ENCODE measurements at places on chromosomes 2 and 18.

DNA sequence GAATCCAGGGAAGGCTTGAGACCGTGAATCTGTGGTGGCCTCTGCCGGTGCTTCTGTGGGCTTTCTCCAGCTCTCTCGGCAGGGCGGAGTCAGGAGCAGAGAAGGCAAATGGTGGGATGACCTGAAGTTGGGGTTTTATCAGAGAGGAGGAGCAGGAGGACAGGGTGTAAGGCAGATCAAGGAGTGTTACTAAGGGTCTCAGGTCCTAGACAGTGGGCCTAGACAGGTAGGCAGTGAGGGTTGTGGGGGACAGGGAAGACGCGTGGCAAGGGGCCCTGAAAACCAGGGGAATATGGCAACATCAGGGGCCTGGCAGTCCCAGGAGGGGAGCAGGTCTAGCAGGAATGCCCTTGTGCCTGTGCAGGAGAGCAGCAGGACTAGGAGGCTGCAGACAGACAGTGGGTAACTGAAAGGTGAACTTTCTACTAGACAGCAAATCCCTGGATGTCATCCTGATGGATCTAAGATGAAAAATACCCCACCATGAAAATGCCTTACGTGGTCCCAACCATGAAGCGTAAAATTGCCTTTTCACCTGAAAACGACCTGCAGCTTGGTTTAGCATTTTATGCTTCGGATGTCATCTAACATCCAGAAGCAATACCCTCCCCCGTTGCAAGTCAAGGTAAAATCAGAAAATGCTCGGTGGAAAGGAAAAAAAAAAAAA is 42.1 kb downstream of the SRSF7 start:
- DNase-seq = no peak

DNA sequence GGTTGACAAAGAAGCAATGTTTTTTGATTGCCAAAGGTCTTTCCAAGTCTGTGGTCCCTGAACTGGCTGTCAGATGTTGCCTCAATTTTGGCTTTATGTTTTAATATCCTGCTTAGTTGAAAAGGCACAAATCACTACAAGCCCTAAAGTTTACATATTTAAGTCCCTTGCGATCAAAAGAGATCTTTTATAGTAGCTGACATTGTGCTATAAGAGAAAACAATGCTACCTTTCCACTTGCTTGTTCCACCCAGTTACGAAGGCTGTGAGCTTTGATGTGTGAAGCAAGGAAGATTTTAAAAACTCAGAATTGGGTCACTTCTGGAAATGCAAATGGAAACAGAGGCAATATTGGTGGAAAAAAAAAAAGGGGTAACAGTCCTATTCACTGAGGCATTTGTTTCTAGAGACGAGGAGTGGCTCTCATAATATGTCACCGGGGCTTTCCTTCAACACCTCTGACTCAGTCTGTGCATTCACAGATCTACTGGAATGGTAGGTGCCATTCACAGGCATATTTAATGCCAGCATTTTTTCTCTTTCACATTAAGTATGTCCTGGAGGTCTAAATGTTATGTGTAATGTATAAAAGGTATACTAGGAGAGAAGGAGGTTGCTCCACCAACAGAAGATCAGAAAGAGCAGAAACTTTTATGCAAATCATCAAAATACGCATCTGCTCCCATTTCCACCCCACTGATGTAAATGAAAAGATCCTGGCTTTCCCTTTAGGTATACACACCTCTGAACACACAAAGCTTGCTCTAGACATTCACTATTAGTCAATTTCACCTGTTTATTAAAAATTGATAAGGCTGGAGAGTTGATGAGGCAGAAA is 91.8 kb downstream of the TGIF1 start:
- DNase-seq = no peak

DNA sequence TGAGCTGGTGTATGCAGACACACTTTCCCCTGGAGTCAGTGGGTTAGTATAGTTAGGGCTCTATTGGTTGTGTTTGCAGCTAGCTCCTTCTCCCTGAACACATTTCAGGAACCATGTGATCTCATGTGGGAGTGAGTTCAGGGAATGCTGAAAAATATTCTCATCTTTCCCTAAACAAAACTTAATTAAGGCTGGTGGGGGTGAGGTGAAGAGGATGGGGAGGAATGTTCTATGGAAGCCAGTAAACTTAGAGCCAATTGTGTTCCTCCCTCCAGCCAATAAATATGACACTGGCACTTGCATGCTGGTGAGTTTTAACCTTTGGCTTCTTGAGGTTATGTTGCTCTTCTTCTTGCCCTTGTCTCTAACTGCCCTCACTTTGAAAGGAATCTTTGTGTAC is 952 bp downstream of the MGAT5 start:
- DNase-seq = no peak

DNA sequence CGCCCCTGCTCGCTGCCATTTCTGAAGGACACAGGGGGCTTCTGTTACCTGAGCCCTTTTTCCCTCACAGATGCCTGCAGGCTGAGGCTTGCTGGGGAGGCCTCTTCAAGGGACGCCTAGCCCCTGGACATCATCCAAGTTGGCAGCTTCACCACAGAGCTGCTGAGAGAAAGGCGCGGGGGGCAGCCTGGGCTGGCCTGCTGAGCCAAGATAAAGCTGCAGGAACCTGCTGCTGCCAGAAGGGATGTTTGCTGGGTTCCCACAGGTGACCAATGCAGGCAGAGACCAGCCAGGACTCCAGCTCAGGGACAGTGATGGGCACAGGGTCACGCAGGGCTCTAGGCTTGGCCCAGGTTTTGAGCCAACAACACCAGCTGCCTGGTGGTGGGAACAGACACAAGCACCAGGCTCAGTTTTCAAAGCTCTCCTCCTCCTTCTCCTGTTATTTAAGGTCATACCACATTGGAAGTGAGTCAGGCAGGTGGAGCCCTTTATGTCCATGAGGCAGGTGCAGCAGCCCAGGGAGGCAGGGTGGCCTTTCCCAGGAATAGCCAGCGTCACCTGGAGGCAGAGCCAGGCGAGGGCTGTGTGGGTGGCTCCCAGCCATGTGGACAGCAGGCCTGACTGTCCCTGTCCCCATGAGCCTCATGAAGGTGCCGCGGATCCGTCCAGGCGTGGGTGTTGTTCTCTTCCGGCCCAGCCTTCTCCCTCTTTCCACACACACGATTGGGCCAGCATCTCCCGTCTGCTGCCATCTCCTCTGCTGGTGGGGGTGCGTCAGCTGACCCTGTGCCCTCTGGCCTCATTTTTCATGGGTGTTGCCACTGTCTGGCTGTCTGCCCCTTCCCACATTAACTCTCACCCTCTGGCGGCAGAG is 515.5 kb upstream of the MYT1L start:
- peak; percentile 41 for DNase-seq

DNA sequence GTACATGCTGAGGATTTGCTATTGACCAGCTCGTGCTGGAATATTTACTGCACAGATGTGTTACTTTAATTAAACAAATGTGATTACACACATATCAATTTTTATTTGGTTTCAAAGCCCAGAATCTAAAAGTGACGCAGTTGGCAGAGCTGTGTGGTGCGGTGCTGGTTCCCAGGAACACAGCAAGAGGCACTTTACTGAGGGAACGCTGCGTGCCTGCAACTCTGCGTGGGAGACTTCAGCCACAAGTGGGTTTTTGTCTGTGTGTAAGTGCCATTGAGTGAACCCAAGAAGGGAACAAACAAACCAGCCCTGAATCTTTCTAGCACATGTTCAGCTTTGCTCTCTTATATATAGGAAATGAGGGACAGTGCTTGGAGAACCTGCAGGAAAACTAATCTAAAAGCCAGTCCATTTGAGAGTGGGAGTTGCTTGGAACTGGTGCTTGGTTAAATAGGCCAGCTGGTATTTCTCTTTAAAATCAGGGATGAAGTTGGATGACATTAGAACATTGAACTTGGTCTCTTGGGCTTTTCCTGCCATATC is 196.6 kb upstream of the CELF4 start:
- peak; percentile 34 for DNase-seq

- DNase-seq = no peak
These were observed 202.4 kb downstream of the FHOD3 start for GRCh38 chr18:36499938-36500337.

DNA sequence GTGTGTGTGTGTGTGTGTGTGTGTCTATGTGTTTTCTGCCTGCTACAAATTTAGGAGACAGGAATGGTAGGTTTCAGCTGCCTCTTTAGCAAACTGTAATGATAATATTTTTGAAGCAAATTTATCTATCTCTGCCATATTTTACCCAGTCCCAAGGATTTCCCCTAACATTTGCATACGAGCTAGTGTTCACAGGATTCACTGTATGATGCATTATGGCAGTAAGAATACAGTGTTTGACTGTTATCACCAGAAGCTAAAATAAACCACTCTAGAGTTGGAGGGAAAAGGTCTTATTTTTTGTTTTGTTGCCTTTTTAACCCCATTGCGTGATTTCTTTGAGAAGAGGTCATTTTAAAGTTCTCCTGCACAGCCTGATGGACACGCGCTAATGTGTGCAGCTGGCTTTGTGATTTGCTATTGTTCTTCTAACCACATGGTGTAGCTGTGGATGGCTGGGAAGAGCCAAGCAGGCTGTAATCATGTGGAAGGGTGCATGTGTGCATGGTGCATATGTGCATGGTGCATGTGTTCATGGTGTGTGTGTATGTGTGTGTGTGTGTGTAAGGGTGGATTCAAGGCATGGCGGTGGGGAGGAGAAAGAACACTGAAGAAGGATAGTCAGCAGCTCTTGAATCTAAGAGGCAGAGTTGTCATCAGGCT is 62.4 kb downstream of the PLB1 start:
- DNase-seq = no peak

DNA sequence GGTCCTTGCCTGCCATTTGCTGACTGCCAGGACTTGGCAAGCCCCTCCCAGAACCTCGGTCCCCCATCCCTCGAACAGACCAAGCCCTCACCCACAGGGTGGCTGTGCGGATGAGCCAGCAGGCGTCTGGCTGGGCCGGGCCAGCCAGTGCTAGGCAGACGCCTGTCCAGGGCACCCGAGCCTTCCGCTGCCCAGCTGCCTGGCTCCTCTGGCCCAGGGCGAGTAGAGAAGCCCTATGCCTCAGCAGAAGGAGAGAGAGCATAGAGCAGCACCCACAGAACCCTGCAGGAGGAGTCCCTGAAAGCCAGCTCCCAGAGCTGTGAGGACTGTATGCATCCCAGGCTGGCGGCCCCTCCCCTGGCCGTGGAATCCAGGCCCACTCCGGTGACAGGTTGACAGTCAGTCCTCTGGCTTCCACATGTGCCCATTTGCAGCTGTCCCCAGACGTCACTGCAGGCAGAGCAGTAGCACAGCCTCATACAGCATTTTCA is 62.1 kb upstream of the GLI2 start:
- DNase-seq = no peak

- DNase-seq = no peak
These were observed 130.2 kb upstream of the SALL3 start for GRCh38 chr18:78849458-78849857.

- DNase-seq = no peak
These were observed 347.0 kb downstream of the CYRIA start for GRCh38 chr2:16318474-16319195.

DNA sequence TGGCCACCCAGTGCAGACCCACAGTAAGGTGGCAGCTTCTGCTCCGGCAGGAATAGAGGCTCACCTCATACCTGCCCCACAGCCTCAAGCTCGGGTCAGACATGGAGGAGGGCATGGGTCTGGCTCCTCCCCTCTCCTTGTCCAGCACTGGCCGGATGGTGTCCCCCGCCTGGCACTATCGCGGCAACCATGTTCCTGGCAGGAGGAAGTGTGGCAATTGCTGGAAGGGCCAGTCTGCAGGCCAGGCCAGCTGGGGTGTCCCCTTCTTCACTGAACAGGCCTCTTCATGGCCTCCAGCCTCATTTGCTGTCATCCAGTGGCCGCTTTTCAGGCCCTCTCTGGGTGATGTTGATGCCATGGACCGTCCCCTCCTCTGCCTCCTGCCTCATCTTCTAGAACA is 41.4 kb upstream of the SMAD7 start:
- DNase-seq = no peak

DNA sequence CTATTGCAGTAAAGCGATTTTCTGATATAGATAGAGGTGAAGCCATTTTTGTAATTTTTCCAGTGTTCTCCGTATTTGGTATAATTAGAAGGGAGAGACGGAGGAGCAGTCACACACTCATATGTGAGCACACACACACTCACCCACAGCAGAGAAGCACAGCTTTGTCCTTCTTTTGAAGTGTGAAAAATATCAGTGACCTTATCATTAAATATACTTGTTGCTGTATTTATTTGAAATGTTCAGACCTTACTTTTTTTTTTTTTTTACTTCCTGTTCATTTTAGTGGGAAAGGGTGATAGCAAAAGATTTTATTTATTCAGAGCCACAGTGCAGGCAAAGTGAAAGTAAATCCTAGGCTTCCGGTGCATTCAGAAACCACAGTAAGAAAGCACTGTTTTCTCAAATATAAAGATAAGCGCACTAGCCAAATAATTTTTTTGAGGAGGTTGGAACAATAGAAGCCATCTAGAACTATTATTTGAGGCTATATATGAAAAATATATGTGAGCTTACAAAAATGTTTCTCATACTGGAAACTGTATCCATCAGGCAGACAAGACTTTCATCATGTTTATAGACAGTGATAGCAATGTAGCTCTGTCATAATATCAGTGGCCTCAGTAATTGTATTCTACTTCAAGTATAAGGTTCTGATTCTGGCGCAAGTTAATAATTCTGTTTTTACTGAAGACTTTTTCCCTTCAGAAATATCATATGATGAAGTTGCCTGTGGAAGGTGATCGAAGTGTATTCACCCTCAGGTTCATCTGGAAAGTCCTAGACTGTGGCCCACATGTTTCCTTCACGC is 37.2 kb downstream of the TSHZ1 start:
- DNase-seq = no peak

DNA sequence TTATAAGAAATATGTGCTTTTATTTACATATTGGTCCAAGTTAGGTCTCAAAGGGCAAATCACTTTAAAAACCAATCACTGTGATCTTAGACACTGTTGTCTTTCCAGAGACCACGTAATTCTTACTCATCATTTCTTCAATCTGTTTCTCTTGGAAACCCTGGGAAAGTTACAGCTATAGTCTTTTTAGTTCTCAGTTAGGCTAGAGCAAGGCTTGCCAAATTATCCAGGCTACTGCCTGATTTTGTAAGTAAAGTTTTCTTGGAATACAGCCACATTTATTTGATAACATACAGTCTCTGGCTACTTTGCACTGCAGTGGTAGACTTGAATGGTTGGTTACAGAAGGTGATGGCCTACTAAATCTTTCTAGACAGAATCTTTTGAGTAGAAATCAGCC is 106.0 kb downstream of the KIAA1328 start:
- DNase-seq = no peak

- DNase-seq = no peak
These were observed 192.8 kb downstream of the PTGR3 start for GRCh38 chr18:75016025-75016717.

- DNase-seq = no peak
These were observed 34.6 kb upstream of the TMEM17 start for GRCh38 chr2:62540408-62541168.

GRCh38 chr18:13797157-13797611 is 26.8 kb upstream of the MC5R start:
- DNase-seq = no peak

- DNase-seq = no peak
These were observed 174.7 kb downstream of the ANAPC1 start for GRCh38 chr2:111709321-111709720.

DNA sequence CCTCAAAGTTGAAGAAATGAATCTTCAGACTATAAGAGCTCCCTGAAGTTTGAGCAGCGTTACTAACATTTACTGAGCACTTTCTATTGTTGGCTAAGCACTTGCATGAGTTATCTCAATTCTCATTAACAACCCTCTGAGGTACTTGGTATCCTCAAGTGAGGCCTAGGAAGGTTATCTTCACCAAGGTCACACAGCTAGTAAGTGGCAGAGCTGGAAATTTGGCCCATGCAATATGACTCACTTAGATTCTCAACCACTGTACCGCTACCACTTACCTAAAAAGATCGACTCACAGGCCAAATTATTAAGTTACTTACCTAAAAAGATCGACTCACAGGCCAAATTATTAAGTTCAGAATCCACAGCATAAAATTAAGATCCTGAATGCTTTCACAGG is 8.7 kb upstream of the METAP1D start:
- DNase-seq = no peak

All from nucleus accumbens (tissue), 56 donors.